Esophagus squamous epithelium (tissue), 5 donors: ENCODE measurements at places on chromosomes 13 and 19.

GRCh38 chr19:47158367-47158791 is 27.7 kb downstream of the SAE1 start:
- DNase-seq, result no peak

GRCh38 chr19:13437919-13438618 is 68.2 kb downstream of the CACNA1A start:
- DNase-seq, result no peak

DNA sequence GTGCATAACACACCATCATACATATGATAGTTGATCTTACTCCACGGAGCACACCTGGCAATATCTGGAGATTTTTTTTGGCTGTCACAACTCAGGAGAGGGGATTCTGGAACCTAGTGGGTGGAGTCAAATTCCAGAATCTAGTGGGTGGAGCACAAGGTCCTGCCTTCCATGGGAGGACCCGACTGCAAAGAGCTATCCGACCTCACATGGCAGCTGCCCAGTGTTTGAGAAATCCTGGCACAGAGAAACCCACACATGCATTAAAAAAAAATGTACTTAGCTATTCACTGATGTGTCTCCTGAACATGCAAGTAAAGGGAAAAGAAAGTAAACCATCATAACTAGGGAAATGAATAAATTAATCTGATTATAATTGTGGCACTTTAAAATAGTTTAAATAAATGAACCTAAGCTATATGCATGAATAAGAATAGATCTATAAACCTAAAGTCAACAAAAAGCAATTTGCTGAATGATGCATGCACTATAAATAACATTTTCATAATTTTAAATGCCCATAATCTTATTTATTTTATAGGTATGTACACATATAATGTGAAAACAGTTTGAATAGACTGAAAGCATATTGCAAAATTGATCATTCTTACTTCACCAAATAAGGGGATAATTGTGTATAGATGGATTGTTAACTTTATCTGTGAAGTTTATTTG is 300.3 kb downstream of the MYO16 start:
- DNase-seq, result no peak

DNA sequence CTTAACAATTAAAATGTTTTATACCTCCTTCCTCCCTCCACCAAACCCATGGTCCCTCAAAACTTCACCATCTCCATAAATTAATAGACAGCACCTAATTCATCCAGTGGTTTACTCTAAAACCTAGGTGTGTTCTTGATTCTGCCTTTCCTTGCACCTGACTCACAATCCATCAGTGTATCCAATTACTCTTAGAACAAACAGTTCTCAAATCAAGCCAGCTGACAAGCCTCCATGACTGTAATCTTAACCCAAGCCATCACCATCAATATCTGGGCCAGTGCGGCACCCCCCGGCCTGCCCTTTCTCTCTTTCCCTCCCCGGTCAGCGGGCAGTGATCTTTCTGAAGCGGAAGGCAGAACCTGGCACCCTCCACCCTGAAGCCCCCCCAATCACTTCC is 75.6 kb downstream of the TNFRSF19 start:
- DNase-seq, result no peak

DNA sequence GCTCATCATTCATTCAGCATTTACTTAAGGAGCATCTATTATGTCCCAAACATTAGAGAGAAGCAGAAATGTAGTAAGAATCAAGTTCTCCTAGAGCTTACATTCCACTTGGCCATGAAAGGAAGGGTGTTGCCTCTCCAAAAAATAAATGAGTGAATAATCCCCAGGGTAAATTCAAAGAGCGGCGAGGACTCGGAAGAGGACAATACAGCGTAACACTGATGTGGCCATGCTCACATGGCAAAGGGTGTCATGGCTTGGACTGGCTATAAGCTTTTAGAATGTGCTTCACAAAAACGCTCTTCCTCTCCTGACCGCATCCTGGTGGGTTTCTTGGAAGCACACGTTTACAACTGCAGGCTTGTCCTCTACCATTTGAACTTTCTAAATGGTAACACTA is 290.2 kb downstream of the IRS2 start:
- DNase-seq, result no peak

GRCh38 chr19:1232652-1233072 is 5.1 kb downstream of the CBARP start:
- DNase-seq, result no peak

DNA sequence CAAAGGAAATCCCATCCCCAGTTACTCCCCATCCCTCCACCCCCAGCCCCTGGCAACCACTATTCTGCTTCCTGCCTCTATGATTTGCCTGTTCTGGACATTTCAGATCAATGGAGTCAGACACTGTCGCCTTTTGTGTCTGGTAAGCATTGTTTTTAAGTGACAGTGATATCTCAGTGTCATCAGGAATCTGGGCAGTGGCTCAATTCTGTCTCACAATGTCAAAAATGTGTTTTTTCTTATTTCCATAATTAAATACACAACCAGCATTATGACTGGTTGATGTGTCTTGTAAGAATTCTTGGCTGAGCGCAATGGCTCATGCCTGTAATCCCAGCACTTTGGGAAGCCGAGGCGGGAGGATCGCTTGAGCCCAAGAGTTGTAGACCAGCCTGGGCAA is 20.2 kb upstream of the PGLS start:
- no peak for DNase-seq

GRCh38 chr13:72097568-72097967 is 230.6 kb upstream of the DACH1 start:
- DNase-seq, result no peak

GRCh38 chr19:16205205-16206045 is 7.7 kb downstream of the AP1M1 start:
- DNase-seq, result no peak

GRCh38 chr13:104553186-104553585 is 1487.0 kb upstream of the SLC10A2 start:
- no peak for DNase-seq

GRCh38 chr13:33322543-33322809 is 36.9 kb upstream of the STARD13 start:
- no peak for DNase-seq

DNA sequence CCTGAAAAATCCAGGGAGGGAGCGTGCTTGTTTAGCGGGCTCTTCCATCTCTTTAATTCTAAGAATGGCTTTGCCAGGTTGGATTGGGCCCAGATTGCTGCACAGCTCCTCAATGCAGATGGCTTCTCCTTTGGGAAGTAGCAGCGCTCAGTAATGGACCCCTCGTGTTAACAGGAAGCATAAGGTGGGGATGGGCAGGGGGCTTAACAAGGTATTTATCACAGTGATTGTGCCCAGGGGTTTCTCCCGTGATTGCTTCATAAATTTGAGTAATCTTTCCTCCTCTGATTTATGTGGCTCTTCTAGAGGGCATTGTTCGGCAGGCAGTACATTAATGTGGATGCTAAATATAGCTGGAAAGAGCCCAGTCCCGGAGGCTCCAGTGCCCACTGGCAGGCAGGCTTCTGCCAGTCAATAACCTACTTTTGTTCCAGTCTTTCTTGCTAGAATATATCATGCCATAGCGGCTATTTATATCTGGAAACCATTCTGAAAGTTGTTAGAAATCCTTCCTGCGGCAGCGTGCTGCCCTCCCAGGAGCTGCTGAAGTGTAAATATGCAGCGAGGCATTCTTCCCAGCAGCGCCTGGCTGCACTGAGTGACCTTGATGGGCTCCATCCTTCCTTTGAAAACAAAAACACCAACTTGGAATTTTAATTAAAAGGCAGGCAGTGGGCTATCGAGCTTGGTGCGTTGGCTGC is 65.0 kb downstream of the FGF9 start:
- DNase-seq, result no peak

GRCh38 chr19:10105509-10106099 is 558 bp upstream of the PPAN start:
- no peak for DNase-seq

DNA sequence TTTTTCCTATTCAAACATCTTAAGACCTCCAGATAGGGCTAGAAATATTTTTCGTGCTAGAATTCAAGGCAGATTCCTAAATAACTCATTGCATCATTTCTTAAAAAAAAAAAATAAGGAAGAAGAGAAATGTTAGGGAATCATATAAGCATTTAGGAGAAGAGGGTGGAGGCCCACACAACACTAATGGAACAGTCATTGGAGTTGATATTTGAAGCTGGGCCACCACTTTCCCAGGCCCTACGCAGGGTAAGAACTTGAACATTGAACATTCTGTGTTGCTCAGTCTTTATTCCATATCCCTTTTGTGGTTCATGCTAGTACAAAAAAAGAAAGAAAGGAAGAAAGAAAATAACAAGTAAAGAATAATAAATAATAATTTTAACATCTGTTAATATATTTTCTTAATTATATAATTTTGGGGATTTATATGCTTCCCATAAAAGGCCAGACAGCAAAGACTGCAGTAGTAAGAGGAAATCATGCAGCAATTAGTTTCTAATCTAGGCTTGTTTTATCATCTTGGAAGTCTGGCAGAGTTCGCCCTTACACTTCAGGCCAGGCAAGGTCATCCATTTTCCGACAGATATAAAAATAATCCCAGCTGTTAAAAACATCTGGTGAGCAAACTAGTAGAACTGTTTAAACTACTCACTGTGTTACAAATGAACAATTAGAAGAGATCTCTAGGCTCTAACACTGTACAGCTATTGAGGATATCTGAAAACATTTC is 127.7 kb downstream of the FRY start:
- no peak for DNase-seq
